Iris pigment epithelial cell (primary cell): ENCODE measurements at places on chromosomes 5 and 9.

DNA sequence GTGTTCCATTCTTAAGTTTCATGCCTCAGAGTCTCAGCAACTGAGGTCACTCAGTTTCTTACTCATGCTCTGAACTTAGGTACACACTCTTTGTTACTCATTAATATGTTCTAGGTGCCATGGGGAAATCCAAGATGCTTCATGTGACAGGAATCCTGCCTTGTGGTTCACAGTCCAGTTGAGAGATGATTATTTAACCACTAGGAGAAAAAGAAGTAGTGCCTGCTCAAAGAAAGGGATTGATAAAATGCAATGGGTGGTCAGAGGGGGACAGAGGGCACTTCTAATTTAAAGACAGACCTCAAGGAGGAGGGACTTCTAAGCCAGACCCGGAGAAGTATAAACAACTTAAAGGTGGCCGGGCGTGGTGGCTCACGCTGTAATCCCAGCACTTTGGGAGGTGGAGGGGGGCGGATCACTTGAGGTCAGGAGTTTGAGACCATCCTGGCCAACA lies 69.0 kb downstream of the UGCG start:
- peak; percentile 99 for DNase-seq

DNA sequence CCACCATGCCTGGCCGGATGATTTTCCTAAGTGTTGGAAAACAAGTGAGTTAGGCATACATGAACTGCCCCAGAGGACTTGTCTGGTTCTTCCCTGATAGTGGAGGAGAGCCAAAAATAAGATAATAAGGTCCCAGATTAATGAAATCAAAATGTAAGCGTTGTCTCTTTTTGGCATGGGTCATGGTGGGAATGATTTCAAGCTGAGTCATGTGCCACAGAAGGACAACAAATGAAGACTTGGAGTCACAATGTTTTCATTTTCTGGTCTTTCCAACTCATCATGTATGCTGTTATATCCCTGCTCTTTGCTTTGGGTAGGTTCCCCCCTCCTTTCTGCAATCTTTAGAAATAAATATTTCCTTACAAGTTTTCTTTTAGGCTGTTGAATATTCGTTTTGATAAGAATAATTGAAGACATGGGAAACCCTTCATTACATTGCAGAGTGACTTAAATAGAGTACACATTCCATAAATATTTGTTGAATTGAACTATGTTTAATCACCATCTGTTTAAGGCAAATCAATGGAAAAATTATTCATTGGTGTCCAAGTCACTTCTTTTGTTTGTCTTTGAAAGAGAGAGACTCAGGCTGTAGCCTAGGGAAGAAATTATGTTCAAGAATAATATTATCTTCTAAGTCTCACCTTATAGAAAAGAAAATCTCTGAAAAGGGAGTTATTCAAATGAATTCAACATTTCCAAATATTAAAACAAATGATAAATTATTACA lies 196.3 kb downstream of the CSNK1G3 start:
- DNase-seq = peak; percentile 82

GRCh38 chr5:73095564-73096238 lies 24.7 kb upstream of the TMEM171 start:
- no peak for DNase-seq

DNA sequence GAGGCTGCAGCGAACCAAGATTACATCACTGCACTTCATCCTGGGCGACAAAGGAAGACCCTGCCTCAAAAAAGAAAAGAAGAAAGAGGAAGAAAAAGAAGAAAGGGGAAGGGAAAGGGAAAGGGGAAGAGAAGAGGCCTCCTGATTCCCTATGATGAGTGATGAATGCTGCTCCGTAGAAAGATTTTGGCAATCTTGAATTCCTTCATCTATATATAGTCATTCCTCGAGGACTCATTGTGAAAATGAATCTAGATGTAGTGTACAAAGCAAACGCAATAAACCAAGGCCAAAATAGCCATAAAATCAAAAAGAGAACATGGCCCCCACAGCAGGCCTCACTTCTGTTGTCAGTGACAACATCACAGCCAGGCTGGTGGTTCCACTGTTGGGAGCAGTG lies 218.0 kb downstream of the DCP2 start:
- DNase-seq = no peak

DNA sequence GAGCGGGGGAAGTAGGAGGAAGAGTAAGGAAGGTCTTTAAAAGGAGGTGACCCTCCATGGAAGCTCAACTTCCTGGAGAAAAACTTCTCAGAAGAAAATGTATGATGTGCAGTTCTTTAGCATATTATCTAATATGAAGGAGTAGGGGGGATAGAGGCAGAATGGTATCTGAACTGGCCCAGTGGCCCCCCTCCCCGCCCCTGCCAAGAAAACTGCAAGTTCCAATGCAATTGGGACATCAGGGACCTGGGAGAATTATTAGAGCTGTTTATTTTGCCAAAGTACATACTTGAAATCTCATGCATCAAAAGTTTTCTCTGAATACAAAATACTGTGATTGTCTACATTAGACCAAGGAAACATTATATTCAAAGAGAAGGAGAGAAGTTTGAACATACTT lies 40.6 kb upstream of the GAS1 start:
- no peak for DNase-seq

- peak; percentile 92 for DNase-seq
Measured at GRCh38 chr5:78747705-78748359, 99.3 kb upstream of the LHFPL2 start.

DNA sequence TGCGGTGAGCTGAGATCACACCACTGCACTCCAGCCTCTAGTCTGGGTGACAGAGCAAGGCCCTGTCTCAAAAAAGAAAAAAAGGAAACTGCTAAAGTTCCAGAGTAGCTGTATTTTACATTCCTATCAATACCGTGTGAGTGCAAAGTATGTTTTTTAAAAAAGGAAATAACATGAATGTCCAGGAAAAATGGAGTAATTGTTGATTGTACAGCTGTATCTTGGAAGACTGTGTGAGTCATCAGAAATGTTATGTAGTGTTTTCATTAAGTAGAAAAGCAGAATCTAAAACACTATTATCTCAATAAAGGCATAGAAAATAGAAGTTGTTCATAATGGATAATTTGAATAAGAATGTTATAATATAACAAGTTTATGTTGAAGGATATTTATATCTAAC lies 53.9 kb downstream of the ZCCHC7 start:
- peak; percentile 66 for DNase-seq

DNA sequence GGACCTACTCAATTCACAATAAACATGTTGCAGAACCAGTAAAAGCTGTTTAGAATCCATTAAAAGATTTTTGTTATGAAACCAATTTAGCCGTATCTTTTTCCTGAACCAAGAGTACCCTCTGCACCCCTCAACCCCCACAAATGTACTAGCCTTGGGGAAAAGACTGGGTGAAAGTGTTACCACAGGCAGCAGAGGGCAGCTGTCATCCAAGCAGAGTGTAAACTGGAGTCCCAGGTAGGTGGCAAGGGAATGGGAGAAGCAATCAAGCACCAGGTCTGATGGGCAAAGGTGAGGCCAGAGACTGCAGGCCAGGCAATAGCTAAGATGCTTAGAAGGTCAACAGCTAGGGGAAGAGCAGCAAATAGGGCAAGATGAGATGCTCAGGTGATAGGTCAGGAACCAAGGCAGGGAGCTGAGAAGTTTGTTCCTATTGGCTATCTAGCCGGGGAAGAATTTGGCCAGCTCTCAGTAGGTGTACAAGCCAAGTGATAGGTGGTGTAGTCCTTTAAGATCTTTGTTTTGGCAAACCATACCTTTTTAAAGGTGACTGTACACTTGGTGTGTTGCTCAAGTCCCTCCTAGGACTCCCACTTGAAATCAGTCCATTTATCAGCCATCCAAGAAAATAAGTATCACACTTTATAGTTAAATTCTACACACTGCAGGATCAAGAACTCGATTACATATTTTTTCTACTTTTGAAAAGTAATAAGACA lies 77.8 kb upstream of the CCDC112 start:
- no peak for DNase-seq

DNA sequence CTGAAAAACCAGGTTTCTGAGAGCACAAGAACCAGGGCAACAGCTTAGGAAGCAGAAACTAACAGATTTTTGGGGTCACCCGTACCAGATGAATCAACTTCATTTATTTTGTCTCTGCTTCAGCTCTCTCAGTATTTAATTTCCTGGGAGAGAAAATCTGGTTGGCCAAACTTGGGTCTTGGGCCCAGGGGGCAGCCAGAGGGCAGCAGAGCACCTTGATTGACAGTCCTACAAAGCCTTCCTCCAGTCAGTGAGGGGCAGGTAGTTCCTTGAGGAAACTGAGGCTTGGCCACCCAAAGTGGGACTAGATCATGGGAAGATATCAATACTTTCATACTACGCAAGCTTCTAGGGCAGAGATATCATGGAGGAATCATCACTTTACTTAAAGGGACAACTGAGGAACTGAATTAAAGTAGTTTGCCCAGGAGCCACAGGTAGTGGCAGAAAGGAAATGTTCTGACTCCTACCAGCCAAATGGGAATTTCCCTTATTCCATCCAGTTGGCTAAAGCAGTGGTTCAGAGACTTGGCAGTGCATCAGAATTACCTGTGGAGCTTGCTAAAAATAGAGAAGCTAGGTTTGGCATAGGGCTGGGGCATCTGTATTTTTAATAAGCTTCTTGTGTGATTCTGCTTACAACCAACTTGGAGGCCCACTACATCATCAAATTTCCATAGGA lies 21.5 kb upstream of the ARHGAP26 start:
- no peak for DNase-seq

DNA sequence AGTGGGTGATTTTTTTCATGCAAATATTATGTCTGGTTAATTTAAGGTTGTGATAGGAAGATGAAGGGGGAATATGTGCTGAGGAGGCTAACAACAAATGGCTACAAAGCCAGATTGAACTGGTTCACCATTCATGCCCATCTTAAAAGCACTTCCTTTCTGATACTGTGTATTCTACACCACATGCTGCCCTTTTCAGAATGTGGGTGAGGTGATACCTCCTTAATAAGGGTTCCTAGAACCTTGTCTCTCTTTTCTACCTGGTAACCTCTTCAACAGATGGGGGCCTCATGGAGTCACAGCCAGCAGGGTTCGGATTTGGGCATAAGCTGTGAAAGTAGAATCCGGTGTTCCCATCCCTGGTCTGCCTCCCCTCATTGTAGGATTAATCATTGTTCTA lies 1064.0 kb upstream of the SEMA6A start:
- DNase-seq = no peak

DNA sequence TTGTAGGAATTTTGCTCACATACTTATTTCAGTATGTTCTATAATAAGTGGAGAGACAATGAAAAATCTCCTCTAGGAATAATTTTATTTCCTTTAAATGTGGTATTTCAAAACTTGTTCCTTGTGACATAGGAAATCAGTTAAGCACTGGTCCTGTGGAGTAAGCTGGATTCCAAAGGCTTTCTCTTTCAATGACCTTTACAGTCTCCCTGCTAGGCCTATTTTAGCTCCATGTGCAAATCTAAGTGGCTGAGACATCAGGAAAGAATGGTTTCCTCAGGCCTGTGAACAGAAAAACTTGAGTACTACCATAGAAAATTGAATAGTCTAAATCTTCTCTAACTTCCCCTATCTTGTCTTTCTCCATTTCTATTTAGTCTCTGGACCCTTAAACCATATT lies 514.2 kb upstream of the TLE4 start:
- DNase-seq = peak; percentile 55

DNA sequence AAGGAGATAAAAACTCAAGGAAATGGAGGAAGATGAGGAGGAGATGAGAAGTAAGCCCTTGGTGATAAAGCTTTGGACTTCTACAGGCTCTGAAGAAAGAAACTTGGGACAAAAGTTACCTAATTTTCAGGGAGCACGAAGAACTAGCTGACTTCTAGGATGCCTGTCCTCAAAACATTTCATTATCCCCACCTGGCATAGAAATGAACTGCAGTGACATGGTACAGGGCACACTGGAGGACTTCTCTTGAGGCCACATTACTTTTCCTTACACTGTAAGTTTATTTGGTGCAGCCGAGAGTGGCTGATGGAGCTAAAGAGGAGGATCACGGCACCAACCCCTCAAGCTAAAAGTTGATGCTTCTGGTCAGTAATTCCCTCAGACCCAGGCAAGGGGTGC lies 269.5 kb upstream of the MSX2 start:
- DNase-seq = no peak

DNA sequence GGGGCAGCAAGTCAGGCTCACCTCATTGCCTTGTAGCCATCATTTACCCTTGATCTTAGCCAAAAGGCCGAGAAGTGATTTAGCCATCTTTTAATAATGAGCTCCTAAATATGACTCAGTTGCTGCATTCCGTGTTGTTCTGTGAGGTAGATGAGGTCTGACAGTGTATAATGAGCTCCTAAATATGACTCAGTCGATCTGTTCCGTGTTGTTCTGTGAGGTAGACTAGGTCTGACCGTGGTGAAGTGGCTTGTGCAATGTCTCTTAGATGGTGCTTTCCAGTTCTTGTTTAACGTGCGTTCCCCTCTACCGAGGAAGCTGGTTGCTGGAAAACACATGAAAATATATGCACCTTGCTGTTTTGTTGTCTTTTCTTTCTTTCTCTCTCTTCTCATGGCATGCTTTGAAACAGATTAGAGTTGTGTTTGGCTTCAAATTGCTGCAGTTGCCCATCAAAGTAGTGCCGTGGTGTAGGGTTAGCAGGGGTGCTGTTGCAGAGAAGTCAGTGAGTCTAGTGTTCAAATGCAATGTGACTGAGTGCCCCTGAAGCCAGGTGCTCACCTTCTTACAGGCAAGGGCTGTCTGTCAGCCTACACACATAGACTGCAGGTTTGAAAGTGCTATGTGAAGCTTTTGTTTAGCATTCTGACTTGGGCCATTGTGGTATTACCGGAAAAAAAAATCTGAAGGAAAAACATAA lies 118.6 kb downstream of the KDM4C start:
- peak; percentile 49 for DNase-seq

GRCh38 chr5:119354537-119355243 lies 1.1 kb upstream of the TNFAIP8 start:
- no peak for DNase-seq
